Stimulated activated CD8-positive, alpha-beta memory T cell treated with anti-CD3 and anti-CD28 coated beads, Interleukin-15, amount 100 ng/mL, for 48 hours (primary cell): ENCODE measurements at places on chromosomes 13 and 19.

- no peak for DNase-seq
Measured at GRCh38 chr13:104595511-104595910, 1529.3 kb upstream of the SLC10A2 start.

GRCh38 chr13:98475522-98475921 is 101.4 kb downstream of the STK24 start:
- no peak for DNase-seq

DNA sequence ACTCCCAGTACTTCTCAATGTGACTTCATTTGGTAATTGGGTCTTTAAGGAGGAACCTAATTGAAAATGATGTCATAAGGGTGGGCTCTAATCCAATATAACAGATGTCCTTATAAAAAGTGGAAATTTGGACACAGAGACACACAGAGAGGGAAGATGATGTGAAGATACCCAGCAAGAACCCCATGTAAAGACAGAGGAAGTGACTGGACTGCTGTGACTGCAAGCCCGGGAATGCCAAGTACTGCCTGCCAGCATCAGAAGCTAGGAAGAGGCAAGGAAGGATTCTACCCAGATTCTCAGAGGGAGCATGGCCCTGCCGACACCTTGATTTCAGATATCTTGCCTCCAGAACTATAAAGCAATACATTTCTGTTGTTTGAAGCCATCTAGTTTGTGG is 239.3 kb downstream of the KCTD12 start:
- DNase-seq, result no peak

DNA sequence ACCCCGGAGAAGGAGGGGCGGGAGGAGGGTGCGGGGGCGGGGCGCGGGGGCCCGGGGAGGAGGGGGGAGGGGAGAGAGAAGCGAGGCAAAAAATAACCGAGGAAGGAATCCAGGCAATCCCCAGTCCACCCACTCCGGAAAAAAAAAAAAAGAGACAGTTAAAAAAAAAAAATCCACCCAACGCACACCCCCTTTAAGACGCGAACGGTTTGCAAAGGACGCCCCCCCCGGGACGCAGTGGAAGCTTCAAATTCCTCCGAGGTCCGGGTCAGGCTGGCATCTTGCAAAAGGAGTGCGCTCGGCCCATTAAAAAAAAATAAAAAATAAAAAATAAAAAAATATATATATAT is at the start of gene CACNA1A:
TSS of gene CACNA1A (minus strand) at position 9 of the 350 bp plus-strand sequence. CDS start 255 bp downstream, outside the sequence.
- no peak for DNase-seq

DNA sequence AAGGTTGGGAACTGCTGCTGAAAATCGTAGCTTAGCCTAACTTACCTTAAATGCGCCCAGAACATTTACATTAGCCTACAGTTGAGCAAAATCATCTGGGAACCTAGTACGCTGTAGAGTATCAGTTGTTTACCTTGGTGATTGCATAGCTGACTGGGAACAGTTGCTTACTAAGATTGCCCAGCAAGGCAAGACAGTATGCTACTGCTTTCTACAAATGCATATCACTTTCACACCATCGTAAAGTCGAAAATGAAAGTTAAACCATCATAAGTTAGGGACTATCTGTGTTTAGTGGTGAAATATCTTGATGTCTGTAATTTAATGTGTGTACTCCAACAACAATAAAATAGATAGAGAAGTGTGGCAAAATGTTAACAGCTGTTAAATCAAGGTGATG is 1670.6 kb upstream of the PCDH20 start:
- DNase-seq, result no peak
